Myocyte (in vitro differentiated cells): ENCODE measurements at places on chromosomes 3 and 15.

DNA sequence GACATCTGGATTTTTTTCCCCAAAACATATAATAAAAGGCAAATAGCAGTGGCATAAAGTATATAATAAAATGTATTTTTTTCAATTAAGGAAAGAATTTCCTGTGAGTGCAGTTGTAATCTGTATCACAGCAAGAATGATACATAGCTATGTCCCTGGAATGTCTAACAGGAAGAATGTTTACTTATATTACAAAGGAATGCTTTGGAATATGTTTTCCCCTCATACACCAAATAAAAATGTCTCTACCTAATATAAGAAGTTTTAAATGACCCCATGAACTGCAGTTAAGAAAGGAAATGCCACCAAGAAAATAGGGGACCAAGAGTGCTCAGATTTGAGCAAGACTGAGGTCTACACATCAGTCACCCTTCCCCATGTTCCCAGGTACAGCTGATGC lies 38.0 kb upstream of the ATP11B start:
- no peak for DNase-seq

DNA sequence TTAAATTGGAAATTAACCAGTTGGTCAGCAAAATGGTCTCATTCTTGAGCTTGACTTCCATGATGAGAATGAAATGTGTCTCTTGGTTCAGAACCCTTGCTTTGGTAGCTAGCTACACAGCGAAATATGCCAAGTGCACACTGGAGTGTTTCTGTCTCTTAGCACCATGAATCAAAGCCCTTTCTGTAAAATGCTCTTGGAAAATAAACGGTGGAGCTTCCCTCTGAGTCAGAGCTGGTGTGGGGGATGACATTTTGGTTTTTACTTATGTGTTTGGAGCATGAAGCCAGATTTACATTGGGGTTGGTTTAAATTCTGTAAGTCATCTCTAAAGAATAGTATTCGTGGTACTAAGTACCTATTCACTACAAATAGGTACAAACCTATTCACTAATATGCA lies 85.1 kb upstream of the NANOGP8 start:
- no peak for DNase-seq

- peak; percentile 15 for DNase-seq
Observed at GRCh38 chr15:58856086-58856485, 77.4 kb downstream of the SLTM start.

- peak; percentile 15 for DNase-seq
Observed at GRCh38 chr3:3196148-3196861, 16.8 kb upstream of the CRBN start.

DNA sequence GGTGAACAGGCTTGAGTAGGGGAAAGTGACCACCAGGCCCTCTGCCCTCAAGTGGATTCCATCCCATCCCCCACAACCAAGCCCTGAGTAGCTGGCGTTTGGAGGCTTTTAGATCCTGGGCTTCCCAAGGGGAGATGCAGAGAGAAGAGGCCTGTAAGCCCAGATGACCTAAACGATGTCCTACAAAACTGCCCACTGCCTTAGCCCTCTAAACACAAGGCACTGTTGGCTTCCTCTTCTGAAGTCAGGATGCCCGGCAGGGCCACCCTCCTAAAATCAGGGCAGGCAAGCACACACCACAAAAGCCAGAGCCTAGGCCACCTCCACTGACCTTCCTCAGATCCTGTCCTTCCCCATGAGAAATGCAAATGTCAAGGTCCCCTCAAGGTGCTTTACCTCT lies 68.6 kb downstream of the ADCY5 start:
- peak; percentile 24 for DNase-seq

DNA sequence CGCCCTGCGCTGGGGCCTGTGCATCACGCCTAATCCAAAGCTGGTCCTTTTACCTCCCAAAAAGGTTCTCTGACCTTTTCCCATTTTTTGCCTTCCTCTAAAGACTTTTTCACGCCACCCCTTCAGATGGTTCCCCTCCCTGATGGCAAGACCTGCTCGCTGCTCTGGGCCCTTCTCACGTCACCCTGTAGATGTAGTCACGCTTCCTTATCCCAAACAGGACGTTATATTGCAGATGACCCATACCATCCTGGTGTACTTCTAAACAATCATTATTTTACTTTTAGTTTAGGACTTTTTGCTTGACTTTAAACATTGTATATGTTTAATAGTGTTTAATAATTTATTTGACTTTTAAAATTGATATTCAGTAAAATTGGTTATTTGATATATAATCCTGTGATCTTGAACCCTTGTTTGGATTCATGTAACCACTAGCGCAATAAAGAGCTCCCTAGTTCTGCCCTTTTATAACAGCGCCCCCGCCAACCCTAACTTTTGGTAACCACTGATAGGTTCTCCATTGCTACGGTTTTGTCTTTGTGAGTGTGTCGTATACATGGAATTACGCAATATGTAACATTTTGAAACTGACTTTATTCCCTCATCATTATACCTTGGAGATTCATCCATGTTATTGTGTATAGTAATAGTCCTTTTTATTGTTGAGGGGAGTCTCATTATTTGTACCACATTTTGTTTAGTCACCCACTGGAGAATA lies 159.0 kb upstream of the CHRNA7 start:
- DNase-seq: no peak

DNA sequence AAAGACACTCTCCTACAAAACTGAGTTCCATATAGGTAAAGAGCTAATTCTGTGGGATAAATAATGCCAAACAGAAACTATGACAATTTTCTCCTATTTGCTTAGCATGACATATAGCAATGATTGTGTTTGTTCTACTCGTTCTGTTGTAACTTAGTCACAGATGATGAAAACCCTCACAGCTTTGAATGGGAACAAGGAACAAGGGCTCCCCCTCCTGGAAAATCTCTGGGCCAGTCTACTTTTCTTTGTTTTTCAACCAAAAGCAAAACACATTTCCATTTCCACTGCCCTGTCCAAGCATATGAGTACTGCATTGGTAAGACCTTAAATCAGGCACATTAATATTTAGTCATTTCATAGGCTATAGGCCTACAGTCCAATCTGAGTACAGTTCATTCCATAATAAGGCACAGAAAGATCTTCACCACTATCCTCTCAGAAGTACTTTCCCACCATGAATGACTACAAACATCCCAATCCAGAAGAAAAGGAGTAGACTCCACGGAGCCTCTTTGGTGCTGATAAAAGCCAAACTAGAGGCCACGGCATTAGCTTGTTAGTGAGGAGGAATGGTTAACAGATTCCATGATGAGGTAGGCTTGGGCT lies 67.1 kb downstream of the ATP8B4 start:
- peak; percentile 81 for DNase-seq

DNA sequence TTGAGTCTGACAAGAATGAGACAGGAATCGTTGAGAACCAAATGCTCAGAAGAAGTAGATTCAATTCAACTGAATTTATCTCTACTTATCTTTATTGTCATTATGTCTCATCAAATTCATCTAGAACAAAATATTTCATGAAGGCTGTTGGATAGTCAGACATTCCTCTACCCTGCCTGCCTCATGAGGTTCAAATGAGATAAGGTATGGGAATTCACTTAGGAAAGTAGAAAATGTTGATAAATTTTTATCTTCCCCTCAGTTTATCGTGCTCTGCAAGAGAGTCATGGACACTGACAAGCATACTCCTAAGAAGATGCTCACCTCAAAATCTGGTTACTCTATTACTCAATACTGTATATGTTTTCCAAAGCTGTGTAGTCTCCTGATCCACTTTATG lies 149.7 kb upstream of the CDIN1 start:
- DNase-seq: no peak

- no peak for DNase-seq
Observed at GRCh38 chr3:156252656-156253055, 132.3 kb downstream of the KCNAB1 start.

- DNase-seq: no peak
Observed at GRCh38 chr3:118991775-118992174, 42.9 kb downstream of the IGSF11 start.

DNA sequence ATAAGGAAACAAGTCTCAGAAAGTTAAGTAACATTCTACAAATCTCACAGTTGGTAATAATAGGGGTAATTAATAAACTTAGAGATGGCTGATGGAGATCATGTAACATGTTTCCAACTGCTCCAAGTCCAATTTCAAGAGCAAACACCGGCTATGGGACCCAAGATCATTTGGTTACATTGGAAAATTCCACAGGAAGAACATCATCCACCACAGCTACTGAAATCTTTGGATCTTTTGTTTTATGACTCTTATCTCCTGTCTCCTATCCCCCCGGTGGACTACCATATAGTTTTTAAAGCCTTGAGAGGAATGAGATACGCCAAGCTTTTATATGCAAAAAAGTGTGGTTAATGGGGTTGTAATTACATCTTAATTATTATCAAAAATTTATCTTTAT lies 216.1 kb downstream of the WNT5A start:
- no peak for DNase-seq

- DNase-seq: no peak
Observed at GRCh38 chr3:63576846-63577245, 75.6 kb upstream of the SNTN start.

DNA sequence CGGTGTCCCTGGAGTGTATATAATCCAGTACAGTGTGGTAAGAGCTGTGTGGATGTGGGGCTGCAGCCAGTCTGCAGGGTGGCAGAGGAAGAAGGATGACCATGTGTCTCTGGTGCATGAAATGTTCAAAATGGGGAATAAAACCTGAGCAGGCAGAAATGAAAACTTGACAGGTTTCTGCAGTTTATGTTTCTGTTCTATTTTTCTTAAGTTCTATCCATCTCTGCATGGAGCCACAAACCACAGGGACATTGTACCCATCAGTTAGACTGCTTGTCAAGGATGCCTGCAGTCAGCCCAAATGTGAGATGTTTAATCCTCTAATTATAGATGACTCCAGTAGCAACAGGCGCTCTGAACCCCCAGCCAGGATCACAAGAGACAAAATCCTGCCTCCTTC lies 216.7 kb downstream of the IL20RB start:
- no peak for DNase-seq

DNA sequence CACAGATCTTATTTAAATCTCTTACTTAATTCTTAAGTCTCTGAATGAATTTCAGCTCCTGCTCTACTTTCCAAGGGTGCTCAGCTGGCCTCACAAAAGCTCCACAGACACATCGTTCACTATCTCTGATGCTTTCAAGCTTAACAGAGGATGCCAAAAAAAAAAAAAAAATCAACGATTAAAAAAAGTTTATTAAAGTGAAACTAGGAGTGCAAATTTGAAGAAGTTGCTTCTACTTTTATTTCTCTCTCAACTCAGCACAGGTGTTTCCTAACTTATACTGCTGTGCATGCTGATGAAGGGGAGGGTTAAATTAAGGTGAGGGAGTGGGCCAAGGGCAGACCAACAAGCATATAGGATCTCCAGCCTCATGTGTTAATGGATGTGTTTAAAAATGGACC lies 157.2 kb downstream of the TIGIT start:
- DNase-seq: no peak

DNA sequence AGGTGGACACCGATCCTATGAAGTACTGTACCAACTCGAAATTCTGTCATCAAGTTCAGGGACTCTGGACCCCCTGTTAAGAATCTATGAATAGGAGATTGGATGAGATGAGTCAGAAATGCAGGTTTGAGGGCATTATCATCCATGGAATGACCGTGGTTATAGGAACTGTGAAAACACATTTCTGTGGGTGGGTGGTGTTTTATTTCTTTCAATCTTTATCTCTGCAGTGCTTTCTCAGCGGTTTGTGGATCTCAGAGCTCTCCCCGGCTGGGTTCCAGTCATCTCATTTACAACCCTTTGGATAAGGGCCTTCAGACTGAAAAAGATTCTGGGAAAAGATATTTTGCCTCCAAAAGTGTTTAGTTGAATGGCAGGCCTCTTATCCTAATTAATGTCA lies 5.4 kb upstream of the ABHD17C start:
- peak; percentile 28 for DNase-seq

- no peak for DNase-seq
Observed at GRCh38 chr3:131605916-131606315, 103.1 kb upstream of the MRPL3 start.

DNA sequence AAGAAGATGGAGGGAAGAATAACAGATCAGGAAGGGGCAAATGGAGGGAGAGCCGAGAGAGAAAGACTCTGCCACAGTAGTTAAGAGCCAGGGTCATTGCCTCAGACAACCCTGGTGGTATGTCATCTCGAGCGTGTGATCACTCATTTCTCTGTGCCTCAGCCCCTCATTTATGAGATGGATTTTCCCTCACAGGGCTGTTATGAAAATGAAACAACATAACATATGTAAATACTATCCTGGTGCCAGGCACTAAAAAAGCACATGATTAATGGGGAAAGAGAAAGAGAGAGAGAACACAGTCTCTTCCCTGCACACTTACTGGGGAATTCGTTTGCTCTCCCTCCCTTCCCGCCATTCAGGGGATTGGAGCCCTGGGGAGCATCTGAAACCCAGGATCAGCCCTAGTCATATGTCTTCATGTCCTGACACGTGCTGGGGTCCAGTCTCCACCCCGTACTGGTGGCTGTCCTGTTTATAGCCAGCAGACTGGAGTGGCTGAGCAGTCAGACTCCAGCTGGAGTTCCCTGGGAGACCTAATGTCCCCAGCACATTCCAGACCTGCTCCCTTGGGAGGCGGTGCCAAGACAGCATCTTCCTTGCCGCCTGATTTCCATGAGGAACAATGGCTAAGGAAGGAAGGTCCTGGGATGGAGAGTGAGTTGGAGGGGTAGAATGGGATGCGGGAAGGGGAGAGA lies 14.7 kb upstream of the AMOTL2 start:
- DNase-seq: no peak

DNA sequence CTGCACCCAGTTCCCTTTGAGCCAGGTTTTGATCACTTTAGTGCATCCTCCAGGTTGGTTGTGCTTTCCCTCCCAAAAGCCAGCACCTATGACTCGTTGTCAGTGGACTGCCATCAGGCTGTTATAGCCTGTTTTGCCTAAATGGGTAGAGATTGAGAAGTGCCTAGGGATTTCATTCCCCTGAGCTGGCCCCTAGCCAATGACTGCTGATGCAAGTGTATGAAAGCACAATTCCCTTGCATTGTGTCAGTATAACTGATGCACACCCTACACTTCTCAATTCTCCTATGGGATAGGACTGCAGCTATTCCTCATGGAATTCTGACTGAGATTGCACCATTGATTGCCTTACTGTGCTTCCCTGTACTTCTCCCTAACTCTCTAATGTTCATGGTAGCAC lies 102.1 kb upstream of the ARPP21 start:
- no peak for DNase-seq

GRCh38 chr15:84638103-84638502 lies 16.0 kb downstream of the WDR73 start:
- no peak for DNase-seq
